ENCODE measurements at places on chromosomes 16 and 17. TPM values are rescaled to one million over a fixed set of nuclear protein-coding genes. Genes with fewer than 3 reads are reported as not detected.

The STAT5B gene
- total RNA-seq = 14.1 TPM

The SSTR5 gene
- not detected for total RNA-seq

The ZNF423 gene
- 13.5 TPM for total RNA-seq

The ALDOA gene
- 792 TPM for total RNA-seq

The BAIAP3 gene
- 0.09 TPM for total RNA-seq

The CD300LG gene
- not detected for total RNA-seq

The CCL4 gene
- total RNA-seq = not detected

The LPO gene
- total RNA-seq = not detected

The WSCD1 gene
- 0.18 TPM for total RNA-seq

The SCGB1C2 gene
- total RNA-seq = not detected

The CSF3 gene
- not detected for total RNA-seq

The TPSAB1 gene
- total RNA-seq = not detected

The TBC1D3C gene
- not detected for total RNA-seq

DNA sequence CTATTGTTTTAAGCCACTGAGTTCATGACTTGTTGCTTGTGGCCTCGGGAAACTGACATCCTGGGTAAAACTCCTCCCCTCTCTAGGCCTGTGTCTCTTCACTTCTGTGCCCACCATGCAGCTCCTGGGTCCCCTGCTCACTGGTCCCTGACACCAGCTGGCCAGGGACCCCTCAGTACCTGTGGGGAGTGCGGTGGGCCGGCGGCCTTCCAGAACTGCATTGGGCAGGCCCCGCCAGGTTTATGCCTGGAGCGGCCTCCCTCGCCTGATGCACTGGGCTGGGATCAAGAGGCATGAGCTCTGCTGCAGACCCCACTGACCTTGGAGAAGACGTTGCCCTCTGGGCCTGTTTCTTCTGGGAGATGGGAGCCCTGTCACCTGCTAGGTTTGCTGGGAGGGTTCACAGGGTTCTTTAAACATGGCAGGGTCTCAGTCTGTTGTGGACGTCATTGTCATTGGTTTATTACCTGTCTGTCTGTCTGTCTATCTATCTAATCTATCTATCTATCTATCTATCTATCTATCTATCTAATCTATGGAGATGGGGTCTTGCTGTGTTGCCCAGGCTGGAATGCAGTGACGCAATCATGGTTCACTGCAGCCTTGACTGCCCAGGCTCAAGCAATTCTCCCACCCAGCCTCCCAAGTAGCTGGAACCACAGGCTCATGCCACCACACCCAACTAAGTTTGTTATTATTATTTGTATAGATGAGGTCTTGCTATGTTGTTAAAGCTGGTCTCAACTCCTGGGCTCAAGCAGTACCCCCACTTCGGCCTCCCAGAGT is 21.5 kb upstream of the RMI2 start:
- no peak for DNase-seq

DNA sequence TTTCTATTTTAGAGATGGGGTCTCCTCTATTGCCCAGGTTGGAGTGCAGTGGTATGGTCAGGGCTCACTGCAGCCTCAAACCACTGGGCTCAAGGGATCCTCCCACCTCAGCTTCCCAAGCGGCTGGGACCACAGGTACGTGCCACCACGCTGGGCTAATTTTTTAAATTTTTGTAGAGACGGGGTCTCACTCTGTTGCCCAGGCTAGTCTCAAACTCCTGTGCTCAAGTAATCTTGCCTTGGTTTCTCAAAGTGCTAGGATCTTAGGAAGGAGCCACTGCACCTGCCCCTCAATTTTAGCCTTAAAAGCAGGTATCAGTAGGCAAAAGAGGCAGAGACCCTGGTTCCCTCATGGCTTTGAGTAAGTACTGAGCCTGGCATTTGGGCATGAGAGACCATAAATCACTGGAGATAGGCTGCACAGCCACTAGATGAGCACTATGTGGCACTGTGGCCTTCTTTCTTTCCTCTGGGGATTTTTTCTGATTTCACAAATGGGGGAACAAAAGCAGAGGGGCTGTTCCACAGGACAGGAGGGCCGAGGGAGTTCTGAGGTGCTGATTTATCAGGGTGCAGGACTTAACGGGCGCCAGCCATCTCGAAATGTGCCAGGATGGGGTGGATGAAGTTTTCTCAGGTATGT is 82.2 kb downstream of the PLXDC1 start:
- peak; percentile 74 for DNase-seq

- no peak for DNase-seq
Measured at GRCh38 chr17:42045719-42046118, 4.7 kb downstream of the C17orf113 start.

GRCh38 chr17:32746698-32747097 is 130.2 kb downstream of the MYO1D start:
- DNase-seq = peak; percentile 47

DNA sequence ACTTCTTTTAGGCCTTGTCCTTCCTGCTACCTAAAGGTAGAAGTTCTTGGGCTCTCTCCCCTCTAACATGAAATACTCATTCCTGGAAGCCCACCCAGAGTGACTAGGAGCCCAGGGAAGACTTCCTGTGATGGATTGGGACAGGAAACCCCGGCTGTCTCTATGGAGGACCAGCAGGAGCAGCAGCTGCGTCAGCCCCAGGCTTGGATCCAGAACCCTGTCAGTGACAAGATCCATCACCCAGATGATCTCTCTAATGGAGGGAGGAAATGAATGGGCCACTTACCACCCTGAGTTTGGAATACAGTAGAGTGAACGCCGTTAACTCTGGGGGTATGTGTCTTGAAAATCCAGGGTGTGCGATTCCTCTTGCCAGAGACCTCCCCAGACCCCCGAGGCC is 195.7 kb upstream of the WSCD1 start:
- no peak for DNase-seq

- peak; percentile 86 for DNase-seq
Measured at GRCh38 chr17:82793974-82794630, 42.2 kb downstream of the TBCD start.

DNA sequence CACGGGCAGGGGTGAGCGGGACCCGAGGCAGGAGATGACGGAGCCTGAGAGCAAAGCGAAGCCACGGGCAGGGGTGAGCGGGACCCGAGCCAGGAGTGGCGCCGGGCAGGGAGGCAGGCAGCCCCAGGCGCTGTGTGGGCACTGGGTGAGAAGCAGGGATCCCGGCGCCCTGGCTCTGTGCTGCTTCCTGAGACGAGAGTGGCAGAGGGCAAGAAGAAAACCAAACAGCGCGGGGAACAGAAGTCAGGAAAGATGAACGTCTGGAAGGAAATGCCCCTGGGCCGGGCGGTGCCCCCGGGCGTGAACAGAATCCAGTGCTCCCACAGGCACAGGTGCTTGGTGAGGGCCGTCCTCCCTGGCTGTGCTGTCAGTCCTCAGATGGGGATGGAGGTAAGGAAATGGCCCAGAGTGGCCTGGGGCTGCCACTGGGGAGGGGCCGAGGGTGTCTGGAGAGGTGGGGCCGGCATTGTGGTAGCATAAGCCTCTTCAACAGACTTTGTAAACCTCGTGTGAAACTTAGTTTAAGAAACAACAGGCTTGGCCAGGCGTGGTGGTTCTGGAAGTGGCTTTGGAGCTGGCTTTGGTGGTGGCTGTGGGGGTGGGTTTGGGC is 9.8 kb downstream of the ASPSCR1 start:
- no peak for DNase-seq

DNA sequence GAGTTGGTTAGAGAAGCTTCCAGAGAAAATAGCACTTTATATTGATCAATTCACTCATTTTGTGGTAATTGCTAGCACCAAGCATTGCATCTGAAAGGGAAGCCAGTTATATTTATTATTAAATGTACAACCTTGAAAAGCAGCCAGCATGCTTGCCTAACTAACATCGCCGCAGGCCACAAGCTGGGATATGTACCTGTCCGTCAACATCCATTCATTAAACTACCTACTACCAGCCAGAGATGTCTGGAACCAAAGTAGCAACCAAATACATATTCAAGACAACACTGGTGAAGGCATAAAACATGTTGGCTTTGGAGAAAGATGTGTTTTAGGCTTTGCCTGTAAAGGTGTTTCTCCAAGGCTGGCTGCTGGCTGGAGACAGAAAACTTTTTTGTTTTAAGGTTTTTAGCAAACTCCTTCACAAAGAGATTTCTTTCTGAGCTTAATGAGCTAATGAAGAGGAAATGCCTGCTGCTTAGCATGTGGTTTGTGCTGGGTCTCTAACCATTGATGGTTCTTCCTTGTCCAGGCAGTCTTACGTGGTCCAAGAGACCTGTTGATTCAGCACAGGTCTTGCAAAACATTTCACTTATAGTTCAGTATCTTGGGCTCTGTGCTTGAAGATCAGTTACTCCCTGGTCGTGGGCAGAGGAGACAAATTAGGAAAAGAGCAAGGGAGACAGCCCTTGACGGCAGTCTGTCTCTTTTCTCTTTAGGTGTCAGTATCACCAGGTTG is 3.1 kb downstream of the ITPRIPL2 start:
- DNase-seq = no peak

- no peak for DNase-seq
Measured at GRCh38 chr16:68475071-68475470, 26.8 kb upstream of the SMPD3 start.

DNA sequence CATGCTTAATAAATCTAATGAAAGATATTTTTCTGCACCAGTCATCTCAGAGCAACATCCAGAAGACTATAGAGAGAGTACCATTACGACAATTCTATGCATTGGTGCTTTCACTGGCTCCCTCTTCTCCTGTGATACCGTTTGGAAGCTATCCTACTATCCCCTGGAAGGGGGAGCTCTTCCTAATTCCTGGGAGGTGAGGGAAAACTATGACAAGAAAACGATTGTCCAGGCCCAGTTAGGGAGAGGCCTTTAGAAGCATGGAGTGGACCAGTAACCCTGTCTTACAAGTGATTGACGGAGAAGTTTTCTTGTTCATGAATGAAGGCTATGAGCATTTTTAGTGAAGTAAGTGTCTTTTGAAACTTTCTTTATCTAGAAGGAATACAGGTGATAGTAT is 150.2 kb downstream of the TANC2 start:
- no peak for DNase-seq

DNA sequence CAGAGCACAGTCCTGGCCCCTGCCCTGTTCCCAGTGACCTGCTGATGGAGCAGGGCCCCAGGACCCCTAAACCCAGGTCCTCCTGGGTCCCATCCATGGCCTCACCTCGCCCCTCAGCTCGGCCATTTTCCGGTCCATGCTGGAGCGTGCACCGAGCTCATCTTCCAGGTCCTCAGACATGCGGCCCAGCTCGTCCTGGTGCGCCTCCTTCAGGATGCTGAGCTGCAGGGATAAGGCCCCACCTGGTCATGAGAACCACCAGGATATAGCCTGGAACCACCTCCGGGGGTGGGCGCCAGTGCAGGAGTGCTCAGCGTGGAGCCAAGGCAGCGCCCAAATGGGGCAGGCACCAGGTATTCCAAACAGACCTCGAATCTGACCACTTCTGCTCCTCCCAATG is 17.9 kb downstream of the CCDC102A start:
- DNase-seq = no peak

DNA sequence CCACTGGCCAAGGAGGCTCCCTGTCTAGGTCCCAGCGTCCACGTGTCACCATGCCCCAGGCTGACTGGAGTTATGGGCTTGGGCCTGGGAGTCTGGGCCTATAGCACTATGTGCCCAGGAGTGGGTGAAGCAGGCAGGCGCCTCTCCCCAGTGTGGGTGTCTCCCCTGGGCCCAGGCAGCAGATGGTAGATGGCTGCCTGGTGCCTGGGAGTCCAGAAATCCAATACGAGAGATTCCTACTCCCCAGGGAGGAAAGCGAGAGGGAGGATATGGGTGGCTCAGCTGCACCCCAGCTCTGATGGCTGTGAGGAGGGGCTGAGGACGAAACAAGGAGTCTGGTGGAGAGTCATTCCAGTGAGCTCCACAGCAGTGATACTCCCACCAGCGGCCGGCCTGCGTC is 5.0 kb downstream of the KCNH6 start:
- no peak for DNase-seq

DNA sequence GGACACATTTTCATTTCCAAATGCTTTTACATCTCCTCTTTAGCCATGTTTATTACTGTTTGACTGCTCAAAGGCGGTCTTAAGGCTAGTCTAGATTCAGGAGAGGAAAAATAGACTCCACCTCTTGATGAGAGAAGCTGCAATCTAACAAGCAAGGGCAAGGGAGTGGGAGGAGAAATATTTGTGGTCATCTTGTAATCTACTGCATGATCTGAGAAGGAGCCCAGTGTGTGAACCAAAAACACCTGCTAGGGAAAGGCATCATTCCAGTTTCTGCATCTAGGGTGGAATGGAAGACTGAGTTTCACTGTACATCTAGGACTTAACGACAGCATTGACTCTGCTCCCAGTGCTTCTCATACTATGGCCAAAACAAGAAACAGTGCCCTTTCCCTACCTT is 232.2 kb upstream of the HS3ST3A1 start:
- DNase-seq = no peak

DNA sequence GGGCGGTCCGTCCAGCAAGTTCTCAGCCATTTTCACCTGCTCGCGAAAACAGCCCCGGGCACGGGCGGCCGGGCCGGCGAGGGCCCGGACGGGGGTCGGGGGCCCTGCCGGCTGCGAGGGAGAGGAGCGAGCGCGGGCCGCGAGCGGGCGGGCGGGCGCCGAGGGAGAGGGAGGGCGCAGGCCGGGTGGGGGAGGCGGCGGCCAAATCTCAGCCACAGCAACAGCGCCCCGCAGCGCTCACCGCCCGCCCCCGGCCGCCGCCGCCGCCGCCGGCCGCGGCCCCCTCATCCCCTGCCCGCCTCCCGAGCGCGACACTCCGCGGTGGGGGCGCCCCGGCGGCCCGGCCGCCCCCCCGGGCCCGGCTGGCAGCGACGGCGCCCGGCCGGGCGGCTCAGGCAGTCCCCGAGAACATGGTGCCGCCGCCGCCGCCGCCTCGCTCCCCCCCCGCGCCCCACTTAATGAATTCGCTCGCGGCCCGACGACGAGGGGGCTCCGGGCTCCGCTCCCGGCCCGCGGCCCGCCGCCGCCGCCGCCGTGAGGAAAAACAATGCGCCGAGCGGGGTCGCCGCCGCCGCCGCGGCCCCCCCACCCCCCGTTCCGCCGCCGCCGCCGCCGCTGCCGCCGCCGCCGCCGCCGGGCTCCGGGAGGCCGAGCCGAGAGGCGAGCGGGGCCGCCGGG is 487 bp downstream of the CREBBP start:
- DNase-seq = peak; percentile 44

DNA sequence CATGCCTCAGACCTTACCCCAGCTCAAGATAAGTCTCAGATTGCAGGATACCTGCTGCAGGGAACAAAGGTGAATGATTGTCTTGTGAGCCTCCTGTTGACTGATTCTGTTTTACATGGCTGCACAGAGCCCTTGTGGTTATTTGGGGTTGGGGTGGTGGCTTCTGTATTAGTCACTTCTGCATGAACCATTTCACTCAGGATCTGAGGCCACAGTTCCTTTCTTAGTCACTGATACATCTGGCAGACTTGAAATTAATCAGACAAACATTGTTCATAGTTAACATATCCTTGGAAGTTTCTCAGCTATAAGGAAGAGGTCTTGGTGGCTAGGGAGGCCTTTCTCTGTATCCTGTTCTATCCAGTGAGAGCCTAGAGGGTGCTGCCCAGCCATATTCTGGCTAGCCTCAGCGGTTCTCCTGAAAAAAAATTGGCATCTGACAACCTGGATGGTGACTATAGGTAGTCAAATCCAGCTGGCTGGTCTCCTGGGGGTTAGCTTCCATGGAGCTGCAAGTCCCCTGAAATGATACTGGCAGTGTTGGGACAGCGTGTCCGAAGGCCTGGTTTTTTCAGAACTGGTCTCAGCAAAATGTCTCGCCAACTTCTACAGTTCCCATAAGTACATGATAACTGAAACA is 8.4 kb upstream of the PLK1 start:
- peak; percentile 77 for DNase-seq
